ENCODE measurements at places on chromosomes 6 and 20. TPM values are rescaled to one million over a fixed set of nuclear protein-coding genes. Genes with fewer than 3 reads are reported as not detected.

RIPOR3 gene
- polyA plus RNA-seq: 10.3 TPM

RNF144B gene
- 0.37 TPM for polyA plus RNA-seq

HLA-DOA gene
- polyA plus RNA-seq: 0.83 TPM

CEP85L gene
- 17.8 TPM for polyA plus RNA-seq

TNNC2 gene
- 0.51 TPM for polyA plus RNA-seq

BMP6 gene
- polyA plus RNA-seq: 3.5 TPM

CSTF1 gene
- 15.4 TPM for polyA plus RNA-seq

SLC17A2 gene
- polyA plus RNA-seq: 2.2 TPM

TDRD6 gene
- not detected for polyA plus RNA-seq

C6orf132 gene
- 10.5 TPM for polyA plus RNA-seq

TMEM170B gene
- polyA plus RNA-seq: 0.82 TPM

MUC21 gene
- not detected for polyA plus RNA-seq

ME1 gene
- polyA plus RNA-seq: 19.7 TPM

ISM1 gene
- 0.76 TPM for polyA plus RNA-seq

CFAP61 gene
- polyA plus RNA-seq: not detected

RIPPLY2 gene
- polyA plus RNA-seq: 0.91 TPM

MOXD1 gene
- 9.0 TPM for polyA plus RNA-seq

STMN3 gene
- 18.2 TPM for polyA plus RNA-seq

HLA-DRB1 gene
- 77.2 TPM for polyA plus RNA-seq

TRAPPC3L gene
- polyA plus RNA-seq: not detected

BCAS1 gene
- polyA plus RNA-seq: 5.1 TPM

EZR gene
- polyA plus RNA-seq: 623 TPM

E2F3 gene
- polyA plus RNA-seq: 5.5 TPM
